ENCODE measurements at places on chromosomes 1 and 21. TPM values are rescaled to one million over a fixed set of nuclear protein-coding genes. Genes with fewer than 3 reads are reported as not detected.

DNA sequence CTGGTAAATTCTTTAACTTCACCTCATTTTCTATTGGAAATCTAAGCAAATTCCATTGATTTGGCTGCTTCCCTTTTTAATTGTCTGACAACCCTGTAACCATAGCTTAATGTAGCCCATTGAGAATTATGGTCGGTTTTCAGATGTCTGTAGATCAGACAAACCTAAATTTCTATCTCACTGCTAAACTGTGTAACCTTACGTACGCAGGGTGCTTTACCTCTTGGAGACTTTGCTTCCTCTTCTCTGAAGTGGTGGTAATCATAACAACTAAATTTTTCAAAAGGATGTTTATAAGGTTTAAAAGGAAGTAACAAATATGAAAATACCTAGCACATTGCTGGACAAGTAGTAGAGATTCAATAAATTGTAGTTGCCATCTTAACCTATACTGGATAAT lies 25.9 kb downstream of the IFNAR1 start:
- DNase-seq, result no peak

DNA sequence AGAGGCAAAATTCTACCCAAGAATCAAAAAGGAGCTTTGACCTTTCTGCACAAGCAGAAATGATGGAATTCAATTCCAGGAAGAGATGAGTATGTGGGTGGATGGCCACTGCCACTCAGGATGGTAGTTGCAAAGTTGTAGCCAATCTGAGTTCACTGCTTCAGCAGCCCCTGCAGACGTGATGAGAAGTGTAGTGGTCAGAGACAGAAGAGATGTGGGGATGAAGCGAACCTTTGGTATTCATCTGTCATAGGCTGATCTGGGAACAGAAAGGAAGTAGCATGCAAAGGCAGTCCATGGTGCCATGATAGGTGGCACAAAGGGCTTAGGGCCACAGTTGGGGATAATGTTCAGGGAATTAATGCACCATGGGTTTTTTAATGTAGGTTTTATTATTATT lies 81.1 kb upstream of the PGBD5 start:
- DNase-seq, result no peak

GRCh38 chr21:31733551-31734149 lies 1.7 kb upstream of the SCAF4 start:
- DNase-seq, result no peak

The CERS2 gene
- polyA plus RNA-seq, result 206 TPM

- DNase-seq, result no peak
Measured at GRCh38 chr21:16072221-16072620, 342.4 kb downstream of the USP25 start.

DNA sequence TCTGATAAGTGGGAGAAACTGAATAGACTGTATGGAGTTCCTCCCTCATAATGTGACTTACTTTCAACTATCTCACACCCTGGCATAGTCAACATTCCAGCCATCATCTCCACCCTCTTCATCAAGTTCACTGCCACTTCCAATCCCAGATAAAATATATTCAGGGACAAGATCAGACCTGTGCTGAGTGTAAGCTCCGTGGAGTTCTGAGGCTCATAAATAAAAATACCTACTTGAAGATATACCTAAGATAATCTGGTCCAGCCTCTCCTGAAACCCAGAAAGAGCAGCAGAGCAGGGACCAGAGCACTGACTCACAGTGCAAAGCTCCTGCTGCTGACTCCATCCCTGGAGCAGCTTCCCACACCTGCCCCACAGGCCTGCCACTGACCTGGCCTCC lies 1.7 kb upstream of the LCE7A start:
- no peak for DNase-seq

GRCh38 chr1:51750218-51750617 lies 128.3 kb downstream of the NRDC start:
- no peak for DNase-seq

The USP24 gene
- 24.3 TPM for polyA plus RNA-seq

GRCh38 chr1:91613595-91613994 lies 112.9 kb downstream of the CDC7 start:
- DNase-seq, result no peak

GRCh38 chr1:225772848-225773247 lies 4.8 kb upstream of the SRP9 start:
- no peak for DNase-seq

- no peak for DNase-seq
Measured at GRCh38 chr1:17768651-17769241, 13.6 kb downstream of the ACTL8 start.

GRCh38 chr1:113142791-113143190 lies 69.8 kb downstream of the LRIG2 start:
- DNase-seq, result no peak

The SLC1A7 gene
- polyA plus RNA-seq, result 0.86 TPM

The KCNN3 gene
- polyA plus RNA-seq, result 2.6 TPM

The TINAGL1 gene
- polyA plus RNA-seq, result 55.4 TPM

GRCh38 chr1:206693029-206693428 lies 8.3 kb downstream of the MAPKAPK2 start:
- DNase-seq, result no peak

GRCh38 chr1:67682659-67683197 lies 2.3 kb upstream of the GADD45A start:
- DNase-seq, result no peak

DNA sequence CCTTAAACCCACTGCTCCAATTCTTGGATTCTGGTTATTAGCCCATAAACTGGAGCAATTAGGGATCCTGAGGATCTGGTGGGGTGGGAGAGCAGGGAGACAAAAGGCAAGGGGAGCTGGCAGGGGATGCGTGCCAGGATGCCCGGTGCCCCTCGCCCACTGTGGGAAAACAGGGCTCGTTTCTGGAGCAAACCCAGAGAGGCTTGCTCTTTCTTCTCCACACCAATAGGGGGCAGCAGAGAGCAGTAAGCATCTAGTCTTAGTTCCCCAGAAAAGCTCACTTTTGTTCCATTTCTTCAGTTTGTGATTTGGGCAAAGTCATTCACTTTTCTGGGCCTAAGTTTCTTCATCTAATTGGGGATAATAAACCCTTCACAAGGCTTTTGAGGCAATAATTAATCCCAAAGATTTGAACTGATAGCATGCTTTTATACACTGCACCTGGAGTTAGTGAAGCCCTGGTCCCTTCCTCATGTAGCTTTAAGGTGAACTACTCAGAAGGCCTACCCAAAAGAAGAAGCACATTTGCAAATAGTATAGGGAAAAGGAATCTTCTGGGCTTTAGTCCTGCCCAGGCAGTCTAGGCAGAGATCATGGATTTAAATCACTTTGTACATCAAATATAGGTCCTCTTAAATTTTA lies 160.6 kb upstream of the USP24 start:
- DNase-seq, result peak; percentile 45

DNA sequence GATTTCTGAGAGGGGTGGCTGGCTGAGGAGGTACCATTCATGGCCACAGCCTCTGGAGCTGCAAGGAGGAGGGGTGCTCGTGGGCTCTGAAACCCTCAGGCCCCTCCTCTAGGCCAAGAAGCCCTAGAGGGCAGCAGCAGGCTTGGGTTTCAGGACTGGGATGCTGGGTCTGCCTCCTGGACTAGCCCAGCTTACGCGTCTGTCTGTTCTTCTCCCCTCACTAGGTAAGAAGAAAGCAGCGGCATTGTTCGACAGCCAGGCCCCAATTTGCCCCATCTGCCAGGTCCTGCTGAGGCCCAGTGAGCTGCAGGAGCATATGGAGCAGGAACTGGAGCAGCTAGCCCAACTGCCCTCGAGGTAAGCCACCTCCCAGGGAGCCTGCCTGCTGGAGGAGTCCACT lies 60.3 kb downstream of the TMEM53 start:
- no peak for DNase-seq

- no peak for DNase-seq
Measured at GRCh38 chr1:201705389-201705788, 123.6 kb upstream of the IPO9 start.

DNA sequence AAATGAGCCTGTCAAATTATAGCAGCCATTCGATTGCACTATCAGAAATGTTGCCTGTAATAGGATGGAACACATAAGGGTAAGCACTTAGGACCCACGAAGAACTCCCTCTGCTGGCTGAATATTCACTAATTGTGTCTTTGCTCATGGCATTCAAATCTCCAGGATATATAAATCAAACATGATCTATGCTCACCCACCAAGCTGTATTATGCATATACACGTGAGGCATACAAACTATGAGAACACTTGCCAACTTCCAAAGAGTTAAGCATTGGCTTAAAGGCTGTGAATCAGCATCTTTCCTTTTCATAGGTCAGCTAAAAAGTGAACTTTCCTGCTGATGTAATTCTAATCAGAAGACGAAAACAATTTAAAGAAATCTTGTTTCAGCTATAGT lies 34.5 kb downstream of the TMPRSS15 start:
- no peak for DNase-seq

The SPRR1B gene
- polyA plus RNA-seq, result not detected

GRCh38 chr1:34199927-34200326 lies 23.2 kb downstream of the C1orf94 start:
- no peak for DNase-seq

DNA sequence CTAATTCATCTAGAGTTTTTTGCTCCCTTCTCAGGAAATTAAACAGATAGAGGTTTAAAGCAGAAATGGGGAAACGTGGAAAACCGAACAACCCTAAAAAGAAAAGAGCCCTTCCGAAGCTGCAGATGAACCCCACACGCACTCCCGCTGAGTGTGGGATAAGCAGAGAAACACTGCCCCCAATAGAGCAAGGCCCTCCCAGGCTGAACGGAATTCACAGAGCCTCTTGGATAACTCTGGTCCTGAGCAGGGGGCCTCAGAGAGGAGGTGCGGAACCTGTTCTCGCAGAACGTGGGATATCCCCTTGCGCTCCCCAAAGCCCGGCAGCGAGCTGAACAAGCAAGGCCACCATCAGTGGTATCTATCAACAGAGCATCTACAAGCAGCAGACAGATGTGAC lies 44.9 kb downstream of the SSBP3 start:
- no peak for DNase-seq

The CA6 gene
- 0.12 TPM for polyA plus RNA-seq

DNA sequence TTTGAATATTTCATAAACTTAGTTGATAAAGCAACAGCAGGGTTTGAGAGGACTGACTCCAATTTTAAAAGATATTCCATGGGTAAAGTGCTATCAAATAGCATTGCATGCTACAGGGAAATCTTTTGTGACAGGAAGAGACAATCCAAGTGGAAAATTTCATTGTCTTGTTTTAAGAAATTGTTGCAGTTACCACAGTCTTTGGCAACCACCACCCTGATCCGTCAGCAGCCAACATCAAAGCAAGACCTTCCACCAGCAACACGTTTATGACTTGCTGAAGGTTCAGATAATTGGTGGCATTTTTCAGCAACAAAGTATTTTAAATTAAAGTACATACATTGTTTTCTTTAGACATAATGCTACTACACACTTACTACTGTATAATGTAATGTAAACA lies 47.8 kb downstream of the ADGRL4 start:
- no peak for DNase-seq

DNA sequence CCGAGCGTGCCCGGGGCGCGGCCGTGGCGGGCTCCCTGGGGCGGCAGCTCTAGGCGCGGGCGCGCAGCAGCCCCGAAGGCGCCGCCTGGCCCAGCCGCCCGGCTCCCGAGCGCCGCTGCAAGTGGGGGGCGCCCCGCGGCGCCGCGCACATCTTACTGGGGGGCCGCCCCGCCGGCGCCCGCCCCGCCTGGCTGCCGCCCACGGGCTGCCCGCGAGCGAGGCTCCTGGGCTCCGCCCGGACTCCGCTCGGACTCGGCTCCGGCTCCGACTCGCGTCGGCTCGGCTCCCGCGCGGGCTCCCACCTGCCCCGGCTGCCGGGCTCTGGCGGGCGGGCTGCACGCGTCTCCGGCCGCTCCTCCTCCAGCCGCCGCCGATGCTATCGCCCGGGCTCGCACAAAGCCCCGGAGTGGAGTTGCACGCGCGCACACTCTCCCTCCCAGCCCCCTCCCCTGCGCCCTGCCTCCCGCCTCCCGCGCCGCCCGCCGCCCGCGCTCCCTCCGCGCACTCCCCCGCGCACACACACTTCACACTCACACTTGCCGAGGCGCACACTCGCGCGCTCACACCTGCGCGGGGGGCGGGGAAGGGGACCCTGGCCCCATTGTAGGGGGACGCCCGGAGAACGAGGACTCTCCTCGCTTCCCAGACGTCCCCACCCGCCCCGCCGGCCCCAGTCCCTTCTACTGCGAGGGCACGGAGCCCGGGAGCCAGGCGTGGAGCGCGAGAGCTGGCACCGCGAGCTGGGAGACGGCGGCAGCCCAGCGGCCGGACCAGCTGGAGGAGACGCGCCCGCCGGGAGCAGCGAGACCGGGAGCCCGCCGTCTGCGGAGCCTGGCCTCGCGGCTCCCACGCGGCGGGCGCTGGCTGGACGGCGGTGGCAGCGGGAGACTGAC lies at the start of gene GRIK3:
GRIK3 (minus strand) TSS at position 395 of the 893 bp plus-strand sequence. CDS start 407 bp downstream, outside the sequence.
- no peak for DNase-seq

- no peak for DNase-seq
Measured at GRCh38 chr1:116365857-116366256, 7.2 kb upstream of the ATP1A1 start.

The PRDM16 gene
- 1.1 TPM for polyA plus RNA-seq

- no peak for DNase-seq
Measured at GRCh38 chr1:226309398-226310244, 657 bp upstream of the LIN9 start.

DNA sequence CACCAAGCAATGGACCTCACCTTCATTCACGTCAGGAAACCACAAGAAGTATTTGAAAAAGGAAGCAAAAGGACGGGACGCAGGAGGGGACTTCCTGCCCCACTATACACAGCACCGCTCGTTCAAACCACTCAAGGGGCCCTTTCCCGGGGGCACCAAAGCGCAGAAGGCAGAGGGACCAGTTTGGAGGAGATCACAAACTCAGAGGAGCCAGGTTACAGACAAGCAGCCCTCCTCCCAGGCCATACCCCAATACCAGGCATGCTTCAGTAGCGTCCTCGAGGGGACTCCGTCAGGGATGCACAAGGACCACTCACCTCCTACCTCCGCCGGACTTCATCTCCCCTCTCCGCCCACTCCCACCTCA lies 685 bp downstream of the CRTC2 start:
- no peak for DNase-seq

DNA sequence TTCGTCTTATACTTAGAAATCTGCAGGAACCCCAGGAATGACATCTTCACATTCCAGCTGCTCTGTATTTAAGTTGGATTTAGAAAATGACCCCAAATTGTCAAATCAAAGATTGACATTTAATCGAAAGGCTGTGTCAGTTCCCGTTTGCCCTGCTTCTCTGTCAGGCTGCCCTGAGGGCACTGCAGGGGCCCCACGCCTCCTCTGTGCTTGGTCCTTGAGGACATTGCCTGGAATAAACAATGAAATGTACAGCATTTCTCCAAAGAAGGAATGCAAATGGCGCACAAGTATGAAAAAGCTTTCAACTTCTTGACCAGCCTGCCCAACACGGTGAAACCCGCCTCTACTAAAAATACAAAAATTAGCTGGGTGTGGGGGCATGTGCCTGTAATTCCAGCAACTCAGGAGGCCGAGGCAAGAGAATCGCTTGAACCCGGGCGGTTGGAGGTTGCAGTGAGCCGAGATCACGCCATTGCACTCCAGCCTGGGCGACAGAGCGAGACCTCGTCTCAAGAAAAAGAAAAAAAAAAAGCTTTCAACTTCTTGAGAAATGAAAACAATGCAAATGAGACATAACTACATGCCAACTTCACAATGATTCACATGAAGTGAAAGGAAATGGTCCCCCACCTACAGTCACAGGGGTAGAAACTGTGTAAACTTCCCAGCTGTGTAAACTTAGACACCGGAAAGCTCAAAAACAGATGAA lies 3.0 kb downstream of the TMPRSS3 start:
- DNase-seq, result no peak

The SEC16B gene
- polyA plus RNA-seq, result 4.8 TPM
